ENCODE measurements at places on chromosomes 13 and 19.

- no peak for DNase-seq
These were observed 783.4 kb upstream of the MIR17HG start for GRCh38 chr13:90564096-90564495.

DNA sequence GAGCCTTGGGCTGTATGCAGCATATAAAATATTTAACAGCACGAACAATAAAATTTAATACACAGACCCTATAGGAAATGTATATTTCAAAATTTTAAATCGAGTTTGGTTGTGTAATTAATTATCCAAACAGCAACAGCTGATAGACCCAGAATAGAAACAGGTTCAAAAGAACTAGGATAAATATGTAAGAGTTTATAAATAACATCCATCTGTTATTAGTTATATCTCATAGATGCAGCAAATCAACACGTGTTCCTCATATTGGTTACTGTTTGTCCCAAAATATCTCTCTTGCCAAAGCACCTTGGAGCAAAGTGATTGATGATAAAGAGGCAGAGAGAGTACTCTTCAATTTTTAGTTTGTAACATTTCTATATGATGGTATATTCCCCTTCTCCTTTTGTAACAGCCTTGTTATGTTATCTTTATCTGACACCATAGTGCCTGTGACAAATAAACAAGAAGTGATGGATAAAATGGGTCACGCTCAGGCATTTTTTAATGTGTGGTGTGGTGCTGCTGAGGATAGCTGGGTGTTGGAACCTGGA lies 260.6 kb upstream of the NBEA start:
- no peak for DNase-seq

DNA sequence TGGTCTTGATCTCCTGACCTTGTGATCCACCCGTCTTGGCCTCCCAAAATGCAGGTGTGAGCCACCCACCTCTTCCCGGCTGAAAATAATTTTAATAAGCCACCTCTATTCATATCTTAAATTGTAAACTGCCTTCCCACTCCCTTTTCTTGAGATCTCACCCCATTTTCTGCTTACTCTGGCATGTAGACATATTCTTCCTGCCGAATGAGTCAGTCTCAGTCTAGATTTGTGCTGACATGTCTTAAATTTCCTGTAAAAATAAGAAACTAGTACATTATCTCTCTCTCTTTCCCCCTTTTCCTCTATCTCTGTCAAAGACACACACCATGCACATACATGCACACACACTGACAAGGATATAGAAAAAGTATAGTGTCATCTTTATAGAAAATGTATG lies 60.9 kb downstream of the THSD1 start:
- DNase-seq = no peak

GRCh38 chr13:79386125-79386826 lies 19.8 kb downstream of the RBM26 start:
- no peak for DNase-seq

GRCh38 chr13:27917121-27917947 lies 2.5 kb upstream of the PDX1 start:
- DNase-seq = no peak

DNA sequence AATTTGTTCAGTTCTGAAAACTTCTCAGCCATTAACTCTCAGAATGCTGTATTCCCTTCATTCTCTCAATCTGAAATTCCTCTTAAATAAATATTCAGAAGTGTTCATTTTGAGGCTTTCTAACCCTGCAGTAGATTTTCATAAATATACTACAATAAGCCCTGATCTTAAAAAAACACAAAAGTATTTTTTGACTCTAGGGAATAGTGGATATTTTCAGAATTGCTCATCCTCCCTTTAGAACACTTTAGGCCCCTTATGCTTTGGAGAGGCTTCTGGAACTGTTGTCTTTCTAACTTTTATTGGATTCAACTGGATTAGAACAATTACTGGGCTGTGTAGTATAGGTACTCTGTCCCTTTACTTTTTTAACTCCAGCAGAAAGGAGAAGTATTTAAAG lies 1662.6 kb upstream of the MIR17HG start:
- no peak for DNase-seq

- no peak for DNase-seq
These were observed 27.1 kb downstream of the POU4F1 start for GRCh38 chr13:78576261-78576660.

- no peak for DNase-seq
These were observed 2.3 kb downstream of the PRAM1 start for GRCh38 chr19:8500158-8500557.

DNA sequence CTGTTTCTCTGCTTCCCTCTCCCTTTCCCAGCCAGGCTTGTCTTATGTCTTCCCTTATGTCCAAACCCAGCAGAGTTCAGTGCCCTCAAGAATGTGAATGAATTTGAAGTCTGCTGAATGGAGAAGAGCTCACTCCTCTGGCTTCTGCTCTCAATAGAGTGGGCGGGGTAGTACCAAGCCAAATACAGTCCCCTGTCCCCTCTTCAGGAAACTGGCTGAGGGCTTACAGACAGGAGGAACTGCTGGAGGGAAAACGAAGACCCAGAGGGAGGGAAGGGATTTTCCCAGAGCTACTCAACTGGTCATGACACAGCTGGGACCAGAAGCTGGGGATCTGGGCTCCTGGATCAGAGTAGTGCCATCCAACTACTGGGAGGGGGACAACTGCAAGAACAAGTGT lies 32.9 kb upstream of the POU2F2 start:
- DNase-seq = no peak

- no peak for DNase-seq
These were observed 61.8 kb upstream of the RANBP3 start for GRCh38 chr19:6039566-6040225.

DNA sequence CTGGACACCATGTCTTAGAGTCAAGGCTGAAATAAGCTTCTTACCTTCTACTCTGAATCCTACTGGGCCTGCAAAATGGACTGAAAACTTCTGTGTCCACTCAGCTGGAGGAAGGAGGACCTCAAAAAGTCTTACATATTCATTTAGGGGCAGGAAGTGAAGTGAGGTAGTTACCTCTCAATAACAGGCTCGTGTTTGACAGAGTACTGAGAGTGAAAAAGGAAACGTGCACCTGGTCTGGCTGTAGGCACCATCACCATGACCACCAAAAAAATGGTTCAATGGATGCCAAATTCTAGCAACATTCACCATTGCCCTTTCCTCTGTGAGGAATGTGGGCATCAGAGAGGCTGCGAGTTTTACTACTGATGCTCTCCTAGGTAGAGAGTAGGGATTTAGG lies 176.2 kb downstream of the RFC3 start:
- no peak for DNase-seq

All from activated naive CD4-positive, alpha-beta T cell (primary cell).